Activated T-helper 17 cell treated with anti-CD3 and anti-CD28 coated beads, Interleukin-2, amount 50 U/mL, for 72 hours (primary cell): ENCODE measurements at places on chromosomes 2 and 18. TPM values are rescaled to one million over a fixed set of nuclear protein-coding genes. Genes with fewer than 3 reads are reported as not detected.

- ATAC-seq = no peak
Observed at GRCh38 chr18:62361288-62361687, 36.2 kb downstream of the TNFRSF11A start.

DNA sequence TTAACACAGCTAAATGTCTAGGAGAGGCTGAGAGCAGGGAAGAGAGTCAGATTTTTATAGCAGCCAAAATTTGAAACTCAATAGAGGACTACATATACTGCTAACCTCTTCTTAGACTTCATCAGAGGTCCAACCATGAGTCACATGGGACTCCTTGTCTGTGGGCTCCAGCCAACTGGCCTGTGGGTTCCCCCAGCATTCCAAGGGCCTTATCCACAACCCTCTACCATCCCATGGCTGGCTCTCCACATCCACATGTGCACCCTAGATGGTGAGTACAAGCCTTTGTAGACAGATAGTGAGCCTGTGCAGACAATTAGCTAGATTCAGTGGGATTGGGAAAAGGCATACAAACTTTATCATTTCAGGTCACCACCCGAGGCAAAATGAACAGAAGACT, 901.9 kb upstream of the ZEB2 start:
- ATAC-seq = no peak

GRCh38 chr2:61116302-61116701, 45.7 kb upstream of the C2orf74 start:
- ATAC-seq = no peak

DNA sequence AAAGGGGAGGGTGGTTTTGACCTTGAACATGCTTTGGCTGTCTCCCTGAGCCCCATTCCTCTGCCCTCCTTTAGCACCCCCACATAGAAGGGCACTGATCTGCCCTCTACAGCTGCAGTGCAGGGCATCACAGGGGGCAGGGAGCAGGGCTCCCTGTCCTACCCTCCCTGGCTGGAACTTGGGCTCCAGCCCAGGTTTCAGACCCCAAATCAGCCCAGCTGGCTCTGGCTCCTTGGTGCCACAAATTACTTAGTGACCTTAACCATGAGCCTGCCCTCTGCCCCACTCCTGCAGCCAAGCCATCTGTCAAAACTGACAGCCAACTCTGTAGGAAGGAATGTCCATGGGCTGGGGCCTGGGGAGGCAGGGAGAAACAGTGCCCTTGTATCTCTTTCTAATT, 105.6 kb downstream of the MAPK4 start:
- no peak for ATAC-seq

DNA sequence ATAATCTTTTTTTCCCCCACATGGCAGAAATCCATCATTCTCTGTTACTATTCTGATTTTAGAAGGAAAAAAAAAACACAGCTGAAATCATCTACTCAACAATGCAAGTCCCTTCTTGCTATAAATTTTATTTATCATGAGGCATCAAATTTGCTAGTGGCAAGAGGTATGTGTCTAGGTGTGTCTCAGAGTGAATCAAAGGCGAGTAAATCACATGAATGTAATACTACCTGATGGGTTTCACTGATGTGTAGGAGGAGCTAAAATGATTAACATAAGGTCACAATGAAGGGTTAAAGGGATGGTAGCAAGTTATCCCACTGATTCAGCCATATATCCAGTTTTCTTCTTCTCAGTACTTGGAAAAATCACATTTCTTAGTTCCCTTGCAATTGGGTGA, 24.5 kb upstream of the PELI1 start:
- no peak for ATAC-seq

The EMILIN1 gene
- total RNA-seq = 0.42 TPM

The PLEKHH2 gene
- total RNA-seq = 1.3 TPM

The SIX3 gene
- not detected for total RNA-seq

The MRO gene
- not detected for total RNA-seq
